T-cell (primary cell): ENCODE measurements at places on chromosomes 5 and 9. TPM values are rescaled to one million over a fixed set of nuclear protein-coding genes. Genes with fewer than 3 reads are reported as not detected.

The SOX30 gene
- total RNA-seq = 0.10 TPM

- no peak overlapping the region for H3K4me3 ChIP-seq
- no peaks in the 10 kb centered on the region for H3K4me1 ChIP-seq
- H3K27ac ChIP-seq = no peak overlapping the region
Measured at GRCh38 chr5:85985167-85985566, 632.6 kb upstream of the COX7C start.

DNA sequence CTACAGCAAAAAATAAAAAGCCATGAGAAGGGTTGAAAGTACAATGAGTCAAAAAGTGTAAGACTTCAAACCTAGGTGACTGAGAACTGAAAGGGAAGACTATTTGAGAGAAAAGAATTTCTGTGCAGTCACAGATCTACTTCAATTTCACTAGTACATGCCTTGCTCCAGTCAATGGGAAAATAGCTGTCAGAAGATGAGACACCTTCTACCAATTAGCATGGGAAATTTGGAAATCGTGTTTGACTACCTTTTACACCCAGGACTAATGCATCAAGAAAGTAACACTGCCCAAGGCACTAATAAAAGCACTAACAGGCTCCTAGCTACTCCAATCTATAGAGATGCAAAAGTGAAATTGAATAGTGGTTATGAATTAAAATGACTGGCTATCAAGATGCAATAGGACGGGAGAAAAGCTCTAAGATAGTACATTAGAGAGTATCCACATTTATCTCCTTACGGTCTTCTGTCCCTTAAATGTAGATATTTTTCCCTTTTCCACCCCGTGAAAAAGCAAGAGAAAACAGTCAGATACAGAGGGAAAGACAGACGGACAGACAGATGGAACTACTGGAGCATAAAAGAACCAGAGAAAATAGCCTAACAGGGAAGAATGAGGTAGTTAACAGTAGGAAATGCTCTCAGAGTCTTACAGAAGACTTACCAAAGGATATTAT, 15.2 kb downstream of the ERP44 start:
- peaks cover 2% of the 10 kb centered on the region for H3K4me1 ChIP-seq
- peak overlapping the region; percentile 5 for H3K27ac ChIP-seq
- no peaks in the 10 kb centered on the region for H3K27me3 ChIP-seq
- DNase-seq = no peak

GRCh38 chr5:53560506-53561191, at the start of gene NDUFS4:
Gene NDUFS4 (plus strand): TSS chr5:53560639. CDS start chr5:53560663, 24 bp downstream.
- peak within 1 kb of the TSS; percentile 76 for H3K27ac ChIP-seq
- peak within 1 kb of the TSS; percentile 85 for H3K4me3 ChIP-seq
- H3K36me3 ChIP-seq = peaks cover 2% of the 10 kb centered on the region

- DNase-seq = no peak
- H3K27me3 ChIP-seq = no peaks in the 10 kb centered on the region
- no peaks in the 10 kb centered on the region for H3K36me3 ChIP-seq
- H3K4me3 ChIP-seq = no peak overlapping the region
- H3K4me1 ChIP-seq = no peaks in the 10 kb centered on the region
Measured at GRCh38 chr9:92190536-92190790, 75.2 kb upstream of the SPTLC1 start.

DNA sequence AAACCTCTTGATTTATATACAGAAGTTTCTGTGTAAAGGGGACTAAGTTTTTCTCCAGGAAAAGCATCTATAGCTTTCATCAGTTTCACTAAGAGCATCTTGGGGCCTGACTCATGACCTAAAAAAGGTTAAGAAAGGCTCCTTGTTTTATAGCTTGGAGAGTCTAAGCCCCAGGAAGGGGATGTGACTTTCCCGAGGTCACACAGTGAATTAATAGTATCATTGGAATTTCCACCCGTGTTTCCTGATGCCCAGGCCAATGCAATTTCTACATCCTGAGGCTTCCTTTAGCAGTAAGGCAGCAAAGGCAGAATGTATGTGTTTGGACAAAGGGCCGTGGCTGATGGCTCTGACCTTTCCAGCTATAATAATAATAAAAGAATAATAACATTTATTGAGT, 8.6 kb downstream of the MORN5 start:
- H3K36me3 ChIP-seq = no peaks in the 10 kb centered on the region
- no peak for DNase-seq
- no peak overlapping the region for H3K4me3 ChIP-seq
- H3K27me3 ChIP-seq = no peaks in the 10 kb centered on the region
- H3K27ac ChIP-seq = no peak overlapping the region

GRCh38 chr9:108184941-108185340, 670.8 kb downstream of the ACTL7B start:
- no peaks in the 10 kb centered on the region for H3K27me3 ChIP-seq
- no peak for DNase-seq
- H3K27ac ChIP-seq = no peak overlapping the region
- no peak overlapping the region for H3K4me3 ChIP-seq

GRCh38 chr5:149860801-149861322, 83.7 kb downstream of the PDE6A start:
- no peak overlapping the region for H3K4me3 ChIP-seq
- H3K4me1 ChIP-seq = no peaks in the 10 kb centered on the region
- no peak overlapping the region for H3K27ac ChIP-seq
- no peaks in the 10 kb centered on the region for H3K27me3 ChIP-seq

The ASS1 gene
- 2.1 TPM for total RNA-seq

The CCDC192 gene
- total RNA-seq = not detected

- no peak overlapping the region for H3K4me3 ChIP-seq
- DNase-seq = no peak
- no peaks in the 10 kb centered on the region for H3K27me3 ChIP-seq
- H3K27ac ChIP-seq = peak overlapping the region; percentile 32
- peaks cover 8% of the 10 kb centered on the region for H3K4me1 ChIP-seq
- H3K36me3 ChIP-seq = no peaks in the 10 kb centered on the region
Measured at GRCh38 chr5:68369023-68369359, 153.4 kb downstream of the PIK3R1 start.

GRCh38 chr5:14675865-14676300, 11.4 kb downstream of the OTULIN start:
- no peak for DNase-seq
- peaks cover 12% of the 10 kb centered on the region for H3K4me1 ChIP-seq
- no peak overlapping the region for H3K4me3 ChIP-seq
- H3K36me3 ChIP-seq = no peaks in the 10 kb centered on the region

- no peak overlapping the region for H3K4me3 ChIP-seq
- no peaks in the 10 kb centered on the region for H3K4me1 ChIP-seq
- H3K27me3 ChIP-seq = no peaks in the 10 kb centered on the region
- no peak for DNase-seq
Measured at GRCh38 chr5:175848676-175849075, 22.7 kb upstream of the CPLX2 start.

GRCh38 chr5:95262933-95263660, 21.8 kb downstream of the MCTP1 start:
- no peaks in the 10 kb centered on the region for H3K4me1 ChIP-seq
- no peak for DNase-seq
- H3K27me3 ChIP-seq = no peaks in the 10 kb centered on the region
- H3K36me3 ChIP-seq = no peaks in the 10 kb centered on the region

The IL9 gene
- not detected for total RNA-seq

DNA sequence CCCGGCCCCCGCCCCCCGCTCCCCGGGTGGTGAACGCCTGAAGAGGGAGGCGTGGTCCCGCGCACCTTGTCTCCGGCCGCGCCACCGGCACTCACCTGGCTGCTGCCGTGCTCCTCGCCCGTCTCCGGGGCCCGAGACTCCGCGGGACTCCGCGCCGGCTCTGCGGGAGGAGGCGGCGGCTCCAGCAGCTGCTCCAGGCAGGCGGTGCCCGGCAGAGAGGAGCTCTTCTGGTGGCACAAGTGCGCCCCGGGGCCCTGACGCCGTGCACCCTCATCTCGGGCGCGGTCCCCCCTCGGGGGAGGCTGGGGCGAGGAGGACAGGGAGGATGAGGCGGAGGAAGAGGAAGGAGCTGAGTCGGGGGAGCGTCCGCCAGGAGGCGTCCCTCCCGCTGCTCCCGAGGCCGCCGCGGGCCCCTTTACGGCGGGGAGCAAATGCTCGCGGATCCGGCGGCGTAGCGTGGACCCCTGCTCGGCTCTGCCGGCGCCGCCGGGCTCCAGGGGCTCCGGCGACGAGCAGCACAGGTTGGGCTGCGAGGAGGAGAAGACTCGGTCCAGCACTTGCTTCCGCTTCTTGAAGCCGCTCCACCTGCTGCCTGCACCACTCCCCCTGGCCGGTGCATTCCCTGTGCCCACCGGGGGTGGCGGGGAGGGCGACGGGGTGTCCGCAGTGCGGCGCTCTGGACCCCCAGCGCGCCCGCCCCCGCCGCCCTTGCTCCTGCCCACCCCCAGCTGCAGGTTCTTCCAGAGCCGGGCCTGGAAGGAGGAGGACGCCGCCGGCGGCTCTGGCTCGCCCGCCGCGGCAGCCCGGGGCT, 928 bp downstream of the MCTP1 start:
- no peaks in the 10 kb centered on the region for H3K36me3 ChIP-seq
- H3K4me1 ChIP-seq = peaks cover 14% of the 10 kb centered on the region
- H3K4me3 ChIP-seq = peak overlapping the region; percentile 78
- DNase-seq = no peak
- peaks cover 13% of the 10 kb centered on the region for H3K27me3 ChIP-seq
- H3K27ac ChIP-seq = no peak overlapping the region

- no peaks in the 10 kb centered on the region for H3K36me3 ChIP-seq
- H3K4me3 ChIP-seq = no peak overlapping the region
- H3K4me1 ChIP-seq = peaks cover 2% of the 10 kb centered on the region
- no peak for DNase-seq
Measured at GRCh38 chr5:52758014-52758413, 29.7 kb upstream of the ITGA1 start.

The SLC36A3 gene
- total RNA-seq = not detected

GRCh38 chr9:77099388-77099787, 77.9 kb upstream of the VPS13A start:
- peaks cover 10% of the 10 kb centered on the region for H3K27me3 ChIP-seq
- H3K27ac ChIP-seq = no peak overlapping the region
- no peaks in the 10 kb centered on the region for H3K4me1 ChIP-seq
- no peak for DNase-seq

The MARVELD2 gene
- total RNA-seq = 0.43 TPM

The IFNA2 gene
- not detected for total RNA-seq

The C9orf50 gene
- total RNA-seq = not detected

DNA sequence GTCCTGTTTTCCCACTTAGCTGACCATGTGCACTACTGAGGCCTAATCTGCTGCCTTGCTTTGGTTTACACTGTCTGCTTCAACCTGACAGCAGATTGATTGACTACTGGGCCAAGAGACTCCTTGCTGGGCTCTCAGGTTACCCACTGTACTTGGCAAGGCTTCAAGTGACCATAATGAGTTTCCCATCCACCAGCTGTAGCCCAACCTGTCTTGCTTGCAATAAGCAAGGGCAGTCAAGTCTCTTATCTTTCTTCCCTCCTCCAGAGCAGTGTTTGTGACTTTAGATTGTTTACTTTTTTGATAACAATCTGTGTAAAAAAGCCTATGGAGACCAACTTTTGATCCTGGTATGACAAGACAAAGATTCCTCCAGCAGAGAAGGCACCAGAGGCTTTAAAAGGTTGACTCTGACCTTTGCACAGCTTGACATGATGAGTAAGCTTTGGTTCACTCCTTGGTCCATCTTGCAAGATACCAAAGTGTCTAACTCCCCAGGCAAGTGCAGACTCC, 912.3 kb upstream of the SEMA6A start:
- no peaks in the 10 kb centered on the region for H3K4me1 ChIP-seq
- H3K27ac ChIP-seq = no peak overlapping the region
- no peaks in the 10 kb centered on the region for H3K36me3 ChIP-seq
- no peaks in the 10 kb centered on the region for H3K27me3 ChIP-seq

GRCh38 chr5:180396926-180397325, 43.8 kb upstream of the GFPT2 start:
- H3K36me3 ChIP-seq = no peaks in the 10 kb centered on the region
- no peak for DNase-seq
- no peak overlapping the region for H3K4me3 ChIP-seq
- no peaks in the 10 kb centered on the region for H3K4me1 ChIP-seq
- no peak overlapping the region for H3K27ac ChIP-seq
- H3K27me3 ChIP-seq = no peaks in the 10 kb centered on the region

The PITX1 gene
- total RNA-seq = not detected

The DBN1 gene
- 11.6 TPM for total RNA-seq

- no peak overlapping the region for H3K27ac ChIP-seq
- no peaks in the 10 kb centered on the region for H3K36me3 ChIP-seq
- H3K4me1 ChIP-seq = no peaks in the 10 kb centered on the region
- no peak overlapping the region for H3K4me3 ChIP-seq
Measured at GRCh38 chr5:96151891-96152290, 190.2 kb upstream of the ELL2 start.

The GLRA1 gene
- total RNA-seq = not detected

DNA sequence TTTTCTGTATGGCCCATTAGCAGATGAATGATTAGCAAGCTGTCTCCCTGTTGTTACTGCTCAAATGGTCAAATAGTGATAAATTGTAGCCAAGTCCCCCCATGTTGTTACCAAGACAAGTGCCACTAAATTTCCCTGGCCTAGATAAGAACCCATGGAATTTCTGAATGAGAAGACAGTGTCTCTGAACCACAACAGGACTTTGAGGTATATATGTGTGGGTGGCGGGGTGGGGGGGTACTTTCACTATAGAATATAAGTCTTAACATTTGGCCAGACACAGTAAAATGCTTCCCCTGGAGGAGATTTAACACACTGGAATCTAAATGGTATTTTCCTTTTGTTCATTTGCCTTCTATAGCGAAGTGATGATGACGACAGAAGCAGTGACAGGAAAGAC, 28.7 kb downstream of the XPA start:
- H3K27ac ChIP-seq = no peak overlapping the region
- H3K4me3 ChIP-seq = no peak overlapping the region
- DNase-seq = no peak
- no peaks in the 10 kb centered on the region for H3K27me3 ChIP-seq
- no peaks in the 10 kb centered on the region for H3K4me1 ChIP-seq

GRCh38 chr5:67639976-67640375, 443.4 kb upstream of the CD180 start:
- H3K27me3 ChIP-seq = no peaks in the 10 kb centered on the region
- H3K36me3 ChIP-seq = no peaks in the 10 kb centered on the region
- no peak overlapping the region for H3K27ac ChIP-seq
- H3K4me3 ChIP-seq = no peak overlapping the region

DNA sequence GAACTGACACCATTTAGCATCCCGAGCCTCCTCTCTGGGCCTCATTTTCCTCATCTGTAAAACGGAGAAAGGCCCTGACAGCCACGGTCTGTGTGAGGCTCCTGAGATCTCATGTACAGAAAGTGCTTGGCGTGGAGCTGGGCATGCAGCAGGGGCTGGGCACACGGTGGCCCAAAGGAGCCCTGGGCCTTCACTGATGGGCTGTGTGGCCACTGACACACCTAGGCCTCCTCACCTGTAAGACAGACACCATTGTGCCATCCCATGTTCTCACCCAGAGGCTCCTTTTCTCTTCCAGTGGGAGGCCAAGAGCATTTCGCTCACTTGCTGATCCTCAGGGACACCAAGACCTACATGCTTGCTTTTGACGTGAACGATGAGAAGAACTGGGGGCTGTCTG, 1.6 kb downstream of the ORM1 start:
- H3K27me3 ChIP-seq = no peaks in the 10 kb centered on the region
- DNase-seq = no peak
- no peak overlapping the region for H3K4me3 ChIP-seq
- no peaks in the 10 kb centered on the region for H3K4me1 ChIP-seq
- H3K27ac ChIP-seq = no peak overlapping the region

The ITK gene
- total RNA-seq = 286 TPM
